ENCODE measurements at places on chromosomes 1 and 21. TPM values are rescaled to one million over a fixed set of nuclear protein-coding genes. Genes with fewer than 3 reads are reported as not detected.

Gene MROH7
- 0.27 TPM for total RNA-seq

Gene OVAAL
- total RNA-seq, result not detected

GRCh38 chr21:27240839-27241238 lies 274.0 kb upstream of the ADAMTS5 start:
- DNase-seq, result peak; percentile 73

Gene GRHL3
- total RNA-seq, result not detected

DNA sequence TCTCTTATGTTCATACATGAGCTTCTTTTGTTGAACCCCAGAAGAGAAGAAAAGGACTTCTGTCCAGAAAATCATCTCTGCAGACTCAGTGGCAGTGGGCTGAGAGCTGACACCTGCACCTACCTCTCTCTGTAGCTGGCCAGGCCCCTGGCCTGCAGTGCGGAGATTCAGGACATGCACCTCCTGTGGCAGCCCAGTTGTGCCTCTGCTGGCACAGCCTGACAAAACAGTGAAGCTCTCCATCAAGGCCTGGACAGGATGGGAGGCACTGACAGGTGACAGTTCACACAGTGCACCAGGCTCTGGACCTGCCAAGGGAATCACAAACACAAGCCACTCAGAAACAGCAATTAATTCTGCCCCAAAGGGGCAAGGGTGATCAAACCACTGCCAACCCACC lies 88.8 kb downstream of the TGFBR3 start:
- DNase-seq, result no peak

- DNase-seq, result no peak
Measured at GRCh38 chr21:25903607-25904006, 168.8 kb downstream of the GABPA start.

Gene CD1C
- total RNA-seq, result not detected

GRCh38 chr1:39165049-39165448 lies 39.4 kb upstream of the MACF1 start:
- no peak for DNase-seq

DNA sequence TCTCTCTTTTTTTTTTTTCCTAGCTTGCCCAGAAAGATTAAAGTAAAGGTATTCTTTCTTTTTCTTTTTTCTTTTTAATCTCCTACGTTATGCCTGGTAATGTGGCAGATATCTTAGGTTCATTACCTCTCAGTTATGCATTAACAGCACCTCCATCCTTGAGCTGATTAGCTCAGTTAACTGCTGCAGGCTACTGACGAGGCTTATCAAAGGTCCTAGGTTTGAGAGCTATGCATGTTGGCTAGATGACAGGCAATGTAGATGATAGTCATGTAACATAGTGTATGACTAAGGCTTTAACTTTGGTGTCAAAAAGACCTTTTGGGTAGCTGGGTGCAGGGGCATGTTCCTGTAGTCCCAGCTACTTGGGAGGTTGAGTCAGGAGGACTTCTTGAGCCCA lies 53.7 kb upstream of the CACYBP start:
- no peak for DNase-seq

- DNase-seq, result no peak
Measured at GRCh38 chr21:33412832-33413519, 9.8 kb downstream of the IFNGR2 start.

DNA sequence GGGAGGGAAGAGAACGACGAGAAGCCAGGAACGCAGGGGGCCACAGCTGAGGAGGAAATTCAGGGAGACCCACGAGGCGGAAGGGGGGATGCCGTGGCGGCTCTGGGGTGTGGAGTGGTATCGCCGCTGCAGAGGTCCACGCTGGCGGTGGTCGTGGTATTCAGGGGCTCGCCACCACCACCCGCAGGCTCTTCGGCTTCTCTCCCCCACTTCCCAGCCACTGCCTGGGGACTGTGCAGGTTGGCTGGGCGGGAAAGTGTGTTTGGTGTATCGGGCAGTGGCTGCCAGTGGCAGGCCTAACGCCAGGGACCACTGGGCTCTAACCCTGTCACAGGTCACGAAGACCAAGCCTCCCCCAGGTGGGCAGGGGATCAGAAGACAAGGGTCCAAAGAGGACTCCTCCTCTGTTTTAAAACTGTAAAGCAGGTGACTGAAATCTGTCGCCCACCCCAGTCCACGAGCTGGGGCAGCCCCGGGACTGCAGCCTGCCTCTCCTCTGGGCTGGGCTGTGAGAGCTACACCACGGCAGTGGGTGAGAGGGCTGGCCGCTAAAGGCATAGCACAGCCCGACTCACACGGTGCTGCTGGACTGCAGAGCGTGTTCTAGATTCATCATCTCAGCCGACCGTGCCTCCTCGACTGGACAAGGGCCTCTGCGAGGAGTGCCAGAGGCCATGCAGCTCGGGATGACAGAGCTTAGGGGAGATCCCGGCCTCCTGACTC lies 30.9 kb downstream of the SLC66A1 start:
- DNase-seq, result no peak

Gene CNST
- 13.1 TPM for total RNA-seq

DNA sequence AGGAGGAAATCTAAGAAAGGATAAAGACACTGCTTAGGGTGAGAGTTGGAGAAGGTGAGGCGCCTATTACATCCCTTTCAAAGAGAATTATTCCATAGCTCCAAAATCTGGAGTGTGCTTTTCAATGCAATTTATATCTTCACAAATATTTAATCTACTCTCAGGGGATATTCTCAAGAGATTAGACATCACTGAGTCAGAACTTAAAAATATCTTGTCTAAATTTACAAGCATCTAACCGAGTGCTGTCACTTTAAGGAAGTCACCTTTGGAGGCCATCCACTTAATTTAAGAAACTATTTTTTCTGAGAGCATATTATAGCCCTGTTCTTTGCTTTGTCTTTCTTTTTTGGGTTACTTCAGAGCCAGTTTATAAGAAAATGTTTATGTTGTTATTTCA lies 134.6 kb downstream of the TNFSF18 start:
- no peak for DNase-seq

GRCh38 chr1:89659322-89660081 lies 26.6 kb downstream of the LRRC8C start:
- no peak for DNase-seq

- DNase-seq, result no peak
Measured at GRCh38 chr1:228837032-228837431, 101.8 kb downstream of the RHOU start.

DNA sequence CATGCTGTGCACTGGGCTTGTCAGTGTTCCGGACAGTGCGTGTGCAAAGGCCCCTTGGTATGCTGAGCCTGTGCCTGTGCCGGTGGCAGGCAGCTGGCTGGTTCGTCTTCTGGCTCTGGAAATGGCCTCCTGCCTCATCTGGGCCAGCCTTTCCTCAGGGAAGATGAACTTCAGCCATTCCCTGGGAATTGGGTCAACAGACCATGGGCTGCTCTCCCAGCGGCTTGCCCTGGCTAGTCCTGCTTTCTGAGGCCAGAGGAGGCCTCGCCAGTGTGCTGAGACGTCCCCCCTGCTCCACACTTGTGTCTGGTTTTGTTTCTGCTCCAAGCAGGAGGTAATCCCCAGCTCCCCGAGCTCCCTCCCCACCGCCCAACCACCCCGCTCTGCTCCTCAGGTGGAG lies 32.6 kb upstream of the RD3 start:
- DNase-seq, result no peak
